ENCODE measurements at places on chromosomes 5 and 9. TPM values are rescaled to one million over a fixed set of nuclear protein-coding genes. Genes with fewer than 3 reads are reported as not detected.
A peak's percentile ranks its signal among the peaks of the same experiment; 100 is the strongest.

- peak; percentile 38 for DNase-seq
Measured at GRCh38 chr5:14581891-14582796, 552 bp downstream of the OTULINL start.

DNA sequence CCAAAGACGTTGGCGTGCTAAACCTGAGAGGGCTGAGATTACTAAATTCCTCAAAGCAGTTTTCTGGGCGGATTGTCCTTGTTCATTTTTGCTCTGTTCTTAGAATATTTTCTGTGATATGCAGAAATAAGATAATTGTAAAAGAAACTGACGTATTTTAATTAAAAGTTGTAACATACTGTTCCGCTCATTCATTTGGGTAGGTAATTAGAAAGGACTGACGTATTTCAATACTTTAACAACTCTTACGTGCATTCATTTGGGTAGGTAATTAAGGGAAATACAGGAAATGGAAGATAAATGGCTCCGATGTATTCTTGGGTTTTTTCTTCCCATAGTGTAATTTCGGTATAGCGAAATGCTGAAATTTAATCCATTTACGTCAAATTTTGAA is 1.1 kb downstream of the OSTF1 start:
- no peak for DNase-seq

- no peak for DNase-seq
Measured at GRCh38 chr5:10324518-10325370, 17.0 kb upstream of the CMBL start.

POLR3G gene
- total RNA-seq, result 10.6 TPM

DNA sequence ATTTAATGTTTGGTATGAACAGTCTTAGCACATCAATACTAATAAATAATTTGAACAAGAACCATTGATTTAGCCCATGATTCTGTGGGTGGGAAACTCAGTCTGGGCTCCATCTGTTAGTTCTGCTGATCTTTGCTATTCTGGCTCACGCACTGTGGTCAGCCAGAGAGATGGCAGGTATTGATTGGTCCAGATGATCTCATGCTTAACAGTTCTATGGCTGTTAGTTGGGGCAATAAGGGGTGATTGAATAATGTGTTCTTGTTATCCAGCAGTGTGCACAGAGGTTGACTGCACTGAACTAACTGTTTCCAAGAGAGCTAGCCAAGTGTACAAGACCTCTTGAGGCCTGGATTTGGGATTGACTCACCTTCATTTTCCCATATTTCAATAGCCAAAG is 824.3 kb downstream of the SEMA5A start:
- DNase-seq, result no peak

GRCh38 chr5:61366497-61367240 is 34.6 kb downstream of the ZSWIM6 start:
- DNase-seq, result no peak

GRCh38 chr9:69325409-69326212 is 596 bp downstream of the ENTREP1 start:
- DNase-seq, result no peak

CANX gene
- 652 TPM for total RNA-seq

DNA sequence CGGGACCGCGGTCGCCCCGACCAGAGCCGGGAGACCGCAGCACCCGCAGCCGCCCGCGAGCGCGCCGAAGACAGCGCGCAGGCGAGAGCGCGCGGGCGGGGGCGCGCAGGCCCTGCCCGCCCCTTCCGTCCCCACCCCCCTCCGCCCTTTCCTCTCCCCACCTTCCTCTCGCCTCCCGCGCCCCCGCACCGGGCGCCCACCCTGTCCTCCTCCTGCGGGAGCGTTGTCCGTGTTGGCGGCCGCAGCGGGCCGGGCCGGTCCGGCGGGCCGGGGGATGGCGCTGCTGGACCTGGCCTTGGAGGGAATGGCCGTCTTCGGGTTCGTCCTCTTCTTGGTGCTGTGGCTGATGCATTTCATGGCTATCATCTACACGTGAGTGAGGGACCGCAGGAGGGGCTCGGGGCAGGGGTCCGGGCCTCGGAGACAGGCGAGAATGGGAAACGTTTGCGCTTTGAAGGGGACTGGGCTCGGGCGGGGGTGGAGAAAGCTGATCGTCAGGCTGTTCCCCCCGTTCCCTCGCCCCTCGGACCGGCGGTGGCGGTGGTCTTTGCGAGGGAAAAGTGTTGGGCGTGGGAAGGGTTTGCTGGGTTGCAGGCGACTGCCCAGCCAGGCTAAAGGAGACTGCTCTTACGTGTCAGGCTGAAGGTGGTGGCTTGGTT is 457 bp downstream of the UGCG start:
- DNase-seq, result peak; percentile 52

DNA sequence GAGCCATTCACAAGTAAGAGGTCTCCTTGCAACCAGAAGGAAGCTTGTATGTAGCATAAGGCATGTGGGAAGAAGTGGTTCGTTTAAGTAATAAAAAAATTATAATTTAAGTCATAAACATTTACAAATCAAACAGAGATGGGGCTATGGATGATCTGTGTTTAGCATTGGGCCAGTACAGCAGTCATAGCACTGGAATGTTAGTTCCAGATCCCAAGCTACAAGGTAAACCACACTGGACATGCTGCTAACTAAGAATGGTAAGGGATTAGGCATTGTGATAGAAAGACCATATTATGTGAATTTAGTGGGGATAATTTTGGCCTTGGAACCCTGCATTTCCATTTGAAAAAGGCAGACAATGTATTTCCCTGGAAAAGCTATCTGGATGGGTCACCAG is 170.4 kb upstream of the KCNN2 start:
- DNase-seq, result no peak

DNA sequence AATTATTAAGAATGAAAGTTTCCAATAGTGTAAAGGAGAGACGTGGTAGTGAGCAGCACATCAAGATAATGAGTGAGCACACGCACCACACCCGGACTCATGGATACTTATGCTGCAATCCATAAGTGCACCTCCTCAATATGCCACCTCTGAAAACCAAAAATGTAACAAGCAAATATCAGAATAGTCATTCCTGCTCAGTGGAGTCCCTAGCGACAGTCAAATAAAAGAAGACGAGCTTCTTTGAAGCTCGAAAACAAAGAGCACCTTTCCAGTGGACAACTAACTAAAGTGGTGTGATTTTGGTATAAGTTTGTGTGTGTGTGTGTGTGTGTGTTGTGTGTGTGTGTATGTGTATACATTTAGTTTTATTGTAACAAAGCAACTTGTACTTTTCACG is 241.3 kb downstream of the DEPDC1B start:
- DNase-seq, result no peak

IL5 gene
- not detected for total RNA-seq

Data from neural crest cell (in vitro differentiated cells).